ENCODE measurements at places on chromosomes 12 and 14.

- DNase-seq = no peak
Measured at GRCh38 chr14:21264025-21264801, 5.0 kb downstream of the HNRNPC start.

GRCh38 chr14:81776531-81776930, 242.9 kb upstream of the SEL1L start:
- DNase-seq = no peak

GRCh38 chr12:69023840-69024239, 90.9 kb upstream of the CPM start:
- DNase-seq = no peak

DNA sequence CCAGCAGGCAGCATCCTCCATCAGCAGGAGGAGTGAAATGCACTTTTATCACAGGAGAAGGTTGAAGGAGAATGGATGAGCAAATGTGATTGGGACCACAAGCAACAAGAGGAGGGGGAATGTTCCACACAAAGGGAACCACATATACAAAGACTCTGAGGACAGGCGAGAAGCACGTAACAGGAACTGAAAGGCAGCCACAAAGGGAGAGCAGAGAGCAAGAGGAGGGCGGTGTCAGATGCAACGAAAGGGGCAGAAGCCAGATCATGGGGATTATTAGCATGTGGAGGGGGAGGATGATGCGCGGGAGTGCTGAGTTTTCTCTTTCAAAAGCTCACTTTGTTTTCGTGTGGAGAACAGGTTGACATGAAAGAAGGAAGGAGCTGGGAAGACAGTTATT, 241.1 kb downstream of the SPTSSA start:
- no peak for DNase-seq

- no peak for DNase-seq
Measured at GRCh38 chr12:66063916-66064315, 66.6 kb downstream of the LLPH start.

DNA sequence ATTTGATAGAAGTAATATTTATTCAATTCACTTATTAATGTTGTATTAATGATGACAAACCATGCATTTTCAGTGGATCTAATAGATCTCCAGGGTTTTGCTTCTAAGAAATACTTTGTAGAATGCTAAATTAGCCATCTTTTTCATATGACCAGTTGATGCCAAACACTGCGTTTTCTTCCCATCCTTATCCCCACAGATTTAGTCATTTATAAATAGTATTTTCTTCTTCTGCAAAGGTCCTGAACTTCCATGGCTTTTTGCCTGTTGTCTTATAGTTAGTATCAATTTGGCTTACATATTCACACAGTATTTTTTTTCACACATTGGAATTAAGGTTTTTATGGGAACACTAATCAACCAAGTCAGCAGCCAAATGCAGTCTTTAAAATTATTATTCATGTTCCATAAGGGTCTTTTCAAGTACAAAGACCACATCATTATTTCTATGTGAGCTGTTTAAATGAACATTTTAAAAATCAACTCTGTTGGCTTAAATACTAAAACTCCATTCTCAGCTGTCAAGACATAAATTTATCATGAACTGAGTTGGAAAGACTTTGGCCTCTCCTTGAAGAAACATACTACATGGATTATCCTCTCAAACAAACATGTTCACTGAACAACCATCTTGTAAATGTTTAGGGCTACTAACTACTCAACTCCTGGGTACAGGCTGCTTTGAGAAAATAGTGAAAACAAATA, 1278.4 kb upstream of the FLRT2 start:
- DNase-seq = no peak

DNA sequence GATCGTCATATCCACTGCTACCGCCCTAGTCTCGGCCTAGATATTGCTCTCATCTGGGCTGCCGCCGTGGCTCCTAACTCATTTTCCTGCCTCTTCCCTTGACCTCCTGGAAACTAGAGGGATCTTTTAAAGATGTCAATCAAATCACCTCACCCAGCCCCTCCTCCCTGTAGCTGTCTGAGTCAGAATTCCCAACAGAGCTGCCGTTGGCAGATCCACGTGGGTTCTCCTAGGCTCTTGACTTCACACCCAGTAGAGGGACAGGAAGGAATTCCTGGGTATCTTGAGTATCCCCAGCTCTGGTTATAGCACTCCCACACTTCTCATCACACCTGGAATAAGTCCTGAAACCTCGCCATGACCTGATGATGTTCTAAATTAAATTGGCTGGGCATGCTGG, 11.9 kb downstream of the TGFB3 start:
- DNase-seq = no peak

DNA sequence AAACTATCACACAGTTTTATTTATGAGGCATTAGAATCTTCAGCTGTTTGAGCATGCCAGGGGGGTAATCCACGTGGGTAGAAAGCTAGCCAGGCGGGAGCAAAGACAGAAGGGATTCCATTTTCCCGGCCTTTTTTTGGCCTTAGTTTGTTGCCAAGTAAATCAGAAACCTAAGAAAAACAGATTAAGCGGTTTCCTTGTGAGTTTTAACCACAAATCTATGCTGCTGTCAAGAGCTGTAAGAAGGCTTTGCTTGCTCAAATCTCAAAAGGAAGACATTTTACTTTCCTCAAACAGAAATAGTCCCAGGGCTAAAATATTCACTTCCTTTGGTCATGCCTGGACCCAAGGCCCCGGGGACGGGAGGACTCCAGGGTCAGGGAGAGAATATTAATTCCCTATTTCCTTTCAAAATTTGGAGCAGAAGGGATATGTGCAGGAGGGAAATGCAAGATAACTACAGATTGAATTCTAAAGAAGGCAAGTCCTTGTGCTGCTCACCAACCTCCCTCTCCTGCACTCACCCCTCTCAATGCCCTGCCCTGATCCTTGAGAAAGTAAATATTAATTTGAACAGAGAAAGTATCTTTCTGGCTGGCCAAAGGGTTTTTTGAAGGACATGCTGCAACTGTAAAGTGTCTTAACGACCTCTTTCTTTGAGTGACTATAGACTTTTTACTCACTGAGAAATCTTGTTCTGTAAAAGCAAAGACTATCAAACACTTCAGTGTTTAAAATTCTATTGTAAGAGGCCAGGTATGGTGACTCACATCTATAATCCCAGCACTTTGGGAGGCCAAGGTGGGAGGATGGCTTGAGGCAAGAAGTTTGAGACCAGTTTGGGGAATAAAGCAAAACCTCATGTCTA, 75.7 kb downstream of the HSD17B6 start:
- no peak for DNase-seq

DNA sequence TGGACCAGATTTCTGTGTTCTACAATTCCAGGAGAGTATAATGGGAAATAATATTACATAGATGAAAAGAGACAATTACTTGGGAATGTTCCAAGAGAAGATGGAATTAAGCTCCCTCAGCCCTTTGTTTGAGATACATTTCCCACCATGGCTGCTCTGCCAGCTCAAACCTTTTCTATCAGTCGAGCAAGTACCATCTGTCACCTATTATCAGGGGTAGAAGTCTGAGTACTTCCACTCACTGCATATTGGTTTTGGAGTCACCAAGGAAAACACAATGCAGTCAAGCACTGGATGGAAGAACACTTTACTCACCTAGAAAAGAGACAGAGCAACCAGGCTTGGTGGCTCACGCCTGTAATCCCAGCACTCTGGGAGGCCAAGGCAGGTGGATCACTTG, 270.4 kb upstream of the FAR2 start:
- DNase-seq = no peak

GRCh38 chr14:79278286-79278797, 933.0 kb downstream of the DIO2 start:
- DNase-seq = no peak

GRCh38 chr14:40630471-40630870, 976.2 kb upstream of the LRFN5 start:
- DNase-seq = no peak

DNA sequence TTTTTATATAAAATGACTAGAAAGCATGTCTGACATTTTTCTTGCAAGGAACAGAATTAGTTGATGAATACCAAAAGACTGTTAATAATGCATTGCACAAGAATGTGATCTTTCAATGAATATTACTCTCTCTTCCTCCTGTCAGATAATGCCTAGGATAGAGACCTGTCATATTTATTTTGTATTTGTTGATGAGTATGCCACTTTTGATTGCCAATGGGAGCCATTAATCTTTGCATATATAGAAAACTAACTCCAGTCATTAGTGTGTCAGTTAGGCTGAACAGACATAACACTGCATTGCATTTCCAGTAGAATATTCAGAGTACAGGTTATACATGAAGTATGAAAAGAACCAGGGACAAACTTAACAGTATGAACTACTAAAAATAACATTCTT, 1125.3 kb downstream of the LRFN5 start:
- no peak for DNase-seq

DNA sequence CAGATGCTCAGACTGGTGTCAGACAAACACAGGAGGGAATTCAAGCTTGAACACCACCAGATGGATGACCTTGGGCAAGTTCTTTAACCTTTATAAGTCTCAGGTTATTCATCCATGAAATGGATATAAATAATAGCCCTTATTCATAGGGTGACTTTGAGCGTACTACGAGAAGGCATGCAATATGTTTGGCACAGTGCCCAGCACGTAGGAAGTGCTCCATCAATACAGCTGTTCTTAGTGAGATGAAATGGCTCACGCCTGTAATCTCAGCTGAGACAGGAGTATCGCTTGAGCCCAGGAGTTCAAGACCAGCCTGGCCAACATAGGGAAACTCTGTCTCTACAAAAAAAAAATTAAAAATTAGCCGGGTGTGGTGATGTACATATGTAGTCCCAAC, 84.8 kb upstream of the FICD start:
- no peak for DNase-seq

DNA sequence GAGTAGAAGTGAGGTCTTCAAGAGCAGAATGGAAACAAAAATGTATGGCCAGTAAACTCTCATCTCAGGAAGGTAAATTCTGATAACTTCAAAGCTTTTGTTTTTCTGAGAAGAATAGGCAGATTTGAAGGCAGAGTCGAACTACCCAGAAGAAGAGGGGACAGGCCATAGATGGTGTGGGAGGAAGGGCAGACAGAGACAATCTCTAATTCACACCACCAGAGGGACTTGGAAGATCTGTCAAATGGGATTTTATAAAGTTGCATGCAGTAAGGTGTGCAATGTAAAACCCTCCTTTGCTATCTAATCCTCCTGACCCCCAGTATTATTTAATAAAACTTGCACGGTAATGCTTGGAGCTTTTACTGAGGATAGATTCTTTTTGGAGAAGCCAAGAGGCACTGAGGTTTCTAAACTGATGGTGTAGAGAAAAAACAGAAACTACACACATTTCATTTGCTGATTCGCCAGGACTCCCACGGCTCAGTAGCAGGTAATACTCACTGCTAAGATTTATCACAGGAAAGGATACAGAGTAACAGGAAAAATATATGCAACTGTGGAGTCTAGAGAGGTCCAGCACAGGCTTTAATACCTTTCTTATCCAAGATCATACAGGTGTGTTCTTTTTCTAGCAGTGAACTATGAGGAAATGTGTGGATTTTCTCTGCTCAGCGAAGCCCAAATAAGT, 18.3 kb downstream of the SLC38A2 start:
- DNase-seq = no peak

DNA sequence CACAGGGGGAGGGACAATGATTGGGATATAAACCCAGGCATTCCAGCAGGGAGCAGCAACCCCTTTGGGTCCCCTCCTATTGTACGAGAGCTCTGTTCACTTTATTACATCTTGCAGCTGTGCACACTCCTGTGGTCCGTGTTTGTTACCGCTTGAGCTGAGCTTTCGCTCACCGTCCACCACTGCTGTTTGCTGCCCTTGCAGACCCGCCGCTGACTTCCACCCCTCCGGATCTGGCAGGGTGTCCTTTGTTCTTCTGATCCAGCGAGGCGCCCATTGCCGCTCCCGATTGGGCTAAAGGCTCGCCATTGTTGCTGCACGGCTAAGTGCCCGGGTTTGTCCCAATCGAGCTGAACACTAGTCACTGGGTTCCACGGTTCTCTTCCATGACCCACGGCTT, 64.1 kb downstream of the E2F7 start:
- DNase-seq = no peak

DNA sequence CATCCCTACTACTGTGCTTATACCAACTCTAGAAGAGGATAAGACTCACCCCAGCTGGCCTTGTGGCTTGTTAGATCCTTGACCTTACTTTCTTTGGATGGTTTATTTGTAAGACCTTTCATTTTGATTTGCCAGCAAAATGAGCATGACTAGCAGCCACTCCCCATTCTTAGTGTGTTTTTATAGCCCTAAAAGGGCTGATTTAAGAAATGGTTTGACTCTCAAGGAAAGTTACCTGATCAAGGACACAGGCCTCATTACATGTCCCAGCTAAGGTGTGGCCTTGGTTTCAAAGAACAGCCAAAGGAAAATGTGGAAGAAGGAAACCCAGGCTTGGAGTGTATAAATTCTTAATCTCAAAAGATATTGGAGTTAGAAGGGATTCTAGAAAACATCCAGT, 41.4 kb downstream of the SLC17A8 start:
- DNase-seq = no peak

DNA sequence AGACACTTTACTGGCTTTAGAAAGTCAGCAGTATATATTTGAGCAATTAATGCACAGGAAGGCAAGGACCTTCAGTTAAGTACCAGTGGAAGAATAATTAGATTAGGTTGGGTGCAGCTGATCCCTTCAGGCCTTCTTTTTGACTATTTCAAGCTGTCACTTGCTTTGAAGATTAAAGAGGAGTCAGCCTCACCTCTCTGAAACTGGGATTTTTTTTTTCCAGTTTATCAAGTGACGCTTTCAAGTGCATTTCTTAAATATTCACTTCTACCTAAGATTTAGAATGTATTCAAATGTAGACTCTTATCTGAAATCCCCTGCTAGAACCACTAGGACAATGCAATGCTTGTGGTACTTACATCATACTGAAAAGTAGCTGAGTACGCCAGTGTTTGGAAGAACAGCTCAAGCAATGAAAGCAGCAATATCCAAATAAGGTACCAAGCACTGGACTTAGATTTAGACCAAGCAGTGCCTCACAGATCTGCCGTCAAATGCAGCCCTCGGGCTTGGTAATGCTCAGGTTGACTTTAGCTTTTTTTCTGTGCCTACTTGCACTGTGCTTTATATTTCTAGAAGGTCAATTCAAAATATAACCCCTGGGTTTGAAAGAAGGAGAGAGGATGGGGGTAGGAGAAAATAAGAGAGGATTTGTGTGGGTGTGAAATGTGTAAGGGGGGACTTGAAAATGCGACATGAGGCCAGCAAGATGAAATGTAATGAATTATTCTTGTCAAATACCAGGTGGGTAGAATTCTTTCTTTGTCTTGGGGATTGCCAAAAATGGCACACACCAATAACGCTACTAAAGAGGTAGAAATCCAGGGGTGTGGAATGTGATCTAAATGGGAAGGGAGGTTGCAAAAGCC, 3.7 kb upstream of the FERMT2 start:
- no peak for DNase-seq

DNA sequence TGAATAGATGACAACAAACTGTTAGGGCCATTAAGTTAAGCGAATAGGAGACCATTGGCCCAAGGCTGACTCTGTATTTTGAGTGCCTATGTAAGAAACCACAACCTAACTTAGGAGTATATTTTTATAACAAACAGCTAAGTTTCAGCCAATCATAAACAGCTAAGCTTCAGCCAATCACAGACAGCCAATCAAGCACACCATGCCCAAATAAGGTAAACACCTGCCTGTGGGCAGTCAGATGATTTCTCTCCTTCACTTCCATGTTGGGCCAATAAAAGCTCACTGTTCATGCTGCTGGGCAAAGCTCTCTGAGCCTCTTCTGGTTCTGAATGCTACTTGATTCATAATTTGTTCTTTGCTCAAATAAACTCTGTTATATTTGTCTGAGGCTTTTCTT, 344.6 kb downstream of the BTG1 start:
- no peak for DNase-seq

Measured in T-helper 2 cell (primary cell).